NCI-H1930 (cell line): ENCODE measurements at places on chromosomes 2 and 18.

DNA sequence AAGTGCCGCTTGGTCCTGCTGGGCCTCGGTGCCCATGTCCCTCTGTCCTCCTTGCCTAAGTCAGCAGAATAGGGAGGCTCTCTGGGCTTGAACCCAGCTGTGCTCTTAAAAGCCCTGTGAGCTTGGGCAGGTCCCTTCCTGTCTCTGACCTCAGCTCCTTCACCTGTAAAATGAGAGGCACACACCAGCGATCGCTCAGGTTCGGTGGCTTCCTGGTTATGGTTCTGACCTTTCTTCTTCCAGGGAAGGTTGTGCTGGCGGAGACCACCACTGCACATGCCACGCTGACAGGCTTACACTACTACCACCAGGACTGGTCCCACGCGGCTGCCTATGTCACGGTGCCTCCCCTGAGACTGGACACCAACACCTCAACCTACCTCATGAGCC, 36.1 kb upstream of the MAPRE3 start:
- no peak for DNase-seq

DNA sequence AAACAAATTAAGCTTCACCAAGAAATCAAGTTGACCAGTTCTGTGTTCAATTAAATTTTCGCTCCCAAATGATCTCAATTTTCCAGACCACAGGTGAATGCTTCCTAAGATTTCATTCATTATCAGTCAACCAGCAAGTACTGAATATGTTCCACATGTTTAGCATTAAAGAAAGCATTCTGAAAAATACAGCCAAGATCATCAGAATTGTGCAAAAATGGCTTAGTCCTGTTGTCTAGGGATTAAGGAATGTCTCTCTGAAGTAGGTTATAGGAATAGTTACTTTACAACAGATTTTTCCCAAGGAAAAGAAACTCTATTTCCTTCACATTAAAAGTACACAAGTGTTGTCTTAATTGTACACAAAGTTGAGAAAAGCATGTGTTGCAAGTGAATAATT, 69.2 kb downstream of the NRXN1 start:
- DNase-seq = no peak

- DNase-seq = no peak
Observed at GRCh38 chr2:168583064-168583709, 127.1 kb downstream of the CERS6 start.

- DNase-seq = no peak
Observed at GRCh38 chr2:234960175-234961088, 8.6 kb downstream of the SH3BP4 start.

DNA sequence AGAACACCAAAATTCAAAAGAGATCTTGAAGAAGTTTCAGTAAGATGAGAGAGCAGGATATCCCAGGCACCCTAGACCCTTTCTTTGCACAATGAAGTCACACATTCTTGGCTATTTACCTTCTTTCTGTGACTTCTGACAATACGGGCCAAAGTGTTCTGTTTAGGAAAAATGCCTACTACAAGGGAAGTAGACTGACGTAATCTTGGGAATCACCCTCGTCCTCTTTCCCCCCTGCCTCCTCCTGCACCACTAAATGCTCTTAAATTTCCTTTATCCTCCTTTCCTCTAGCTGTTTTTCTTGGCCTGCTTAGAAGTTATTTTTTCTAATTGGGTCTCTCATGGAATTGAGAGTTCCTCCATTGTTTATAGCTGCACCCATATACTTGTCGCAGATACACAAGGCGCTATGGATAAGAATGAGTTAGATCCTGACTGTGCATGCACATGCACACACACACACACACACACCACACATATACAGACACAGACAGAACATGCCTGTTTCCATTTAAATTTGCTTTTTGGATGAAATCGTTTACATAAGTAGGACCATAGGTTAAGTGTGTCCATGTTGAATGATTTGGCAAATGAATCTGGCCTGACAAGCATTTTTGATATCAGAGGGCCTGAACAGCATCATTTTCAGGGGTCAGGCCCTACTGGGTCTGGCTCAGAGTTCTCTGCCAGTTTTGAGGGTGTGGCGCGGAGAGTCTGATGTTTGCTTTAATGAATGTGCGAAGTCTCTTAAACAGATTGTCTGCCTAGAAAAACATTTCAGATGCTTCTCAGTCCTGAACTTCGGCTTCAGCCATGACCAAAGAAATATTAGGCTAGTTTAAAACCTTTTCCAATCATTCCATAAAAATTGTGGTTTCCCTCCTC, 131.9 kb upstream of the NT5C1B start:
- DNase-seq = no peak

DNA sequence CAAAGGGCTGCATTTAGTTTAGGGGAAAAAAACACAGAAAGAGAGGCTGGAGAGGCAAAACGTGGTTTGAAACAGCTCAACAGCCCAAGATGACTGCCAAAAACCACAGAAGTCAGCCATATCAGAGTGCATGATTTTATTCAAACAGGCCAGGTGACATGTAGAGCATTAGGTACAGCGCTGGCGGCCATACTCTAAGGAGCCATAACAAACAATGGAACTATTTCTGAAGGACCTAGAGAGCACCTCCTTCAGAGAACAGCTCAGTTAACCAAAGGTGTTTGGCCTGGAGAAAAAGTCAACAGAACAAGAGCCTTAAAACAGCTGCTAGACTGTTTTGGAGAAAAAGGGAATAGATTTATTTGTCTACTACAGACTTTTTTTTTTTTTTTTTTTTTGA, 2.6 kb downstream of the THADA start:
- no peak for DNase-seq

GRCh38 chr18:11148680-11149440, 509 bp downstream of the PIEZO2 start:
- DNase-seq = no peak

DNA sequence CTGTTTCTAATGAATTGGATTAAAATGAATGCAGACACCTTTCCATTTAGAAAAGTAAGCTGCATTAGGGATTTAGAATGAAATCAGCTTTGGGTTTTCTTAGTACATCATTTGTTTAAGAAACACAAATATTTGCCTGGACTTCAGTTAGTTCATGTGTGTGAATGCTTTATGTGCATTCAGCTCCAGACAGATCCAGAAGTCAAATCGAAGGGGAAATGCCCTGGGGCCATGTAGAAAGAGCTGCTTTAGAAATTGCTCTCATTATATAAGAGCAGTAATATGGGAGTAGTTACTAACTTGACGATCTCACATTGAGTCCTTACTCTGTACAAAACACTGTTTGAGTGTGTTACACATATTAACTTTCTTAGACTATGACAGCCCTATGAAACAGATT, 88.0 kb upstream of the TTC39C start:
- peak; percentile 50 for DNase-seq

GRCh38 chr2:118348380-118349034, 260.2 kb downstream of the INSIG2 start:
- no peak for DNase-seq

GRCh38 chr2:54577035-54577434, 120.9 kb downstream of the SPTBN1 start:
- DNase-seq = no peak

GRCh38 chr2:118737684-118738083, 109.8 kb downstream of the EN1 start:
- no peak for DNase-seq

DNA sequence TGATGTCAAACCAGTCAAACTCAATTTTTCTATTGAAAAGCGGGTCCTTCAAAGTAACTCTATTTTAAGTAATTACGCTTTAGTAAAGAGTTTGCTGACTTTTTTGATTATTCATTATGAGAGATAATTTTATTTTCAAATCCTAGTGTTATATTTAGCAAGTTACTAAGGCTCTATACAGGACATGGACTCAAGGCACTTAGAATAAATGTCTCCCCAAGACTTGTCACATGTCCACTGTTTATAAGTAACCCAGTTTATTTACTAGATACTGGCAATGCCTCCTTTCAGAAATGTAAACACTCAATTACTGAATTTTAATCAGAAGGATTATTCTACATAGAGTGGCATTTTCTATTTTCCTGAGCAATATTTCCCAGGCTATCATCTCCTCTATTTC, 638.1 kb downstream of the ERBB4 start:
- DNase-seq = no peak

DNA sequence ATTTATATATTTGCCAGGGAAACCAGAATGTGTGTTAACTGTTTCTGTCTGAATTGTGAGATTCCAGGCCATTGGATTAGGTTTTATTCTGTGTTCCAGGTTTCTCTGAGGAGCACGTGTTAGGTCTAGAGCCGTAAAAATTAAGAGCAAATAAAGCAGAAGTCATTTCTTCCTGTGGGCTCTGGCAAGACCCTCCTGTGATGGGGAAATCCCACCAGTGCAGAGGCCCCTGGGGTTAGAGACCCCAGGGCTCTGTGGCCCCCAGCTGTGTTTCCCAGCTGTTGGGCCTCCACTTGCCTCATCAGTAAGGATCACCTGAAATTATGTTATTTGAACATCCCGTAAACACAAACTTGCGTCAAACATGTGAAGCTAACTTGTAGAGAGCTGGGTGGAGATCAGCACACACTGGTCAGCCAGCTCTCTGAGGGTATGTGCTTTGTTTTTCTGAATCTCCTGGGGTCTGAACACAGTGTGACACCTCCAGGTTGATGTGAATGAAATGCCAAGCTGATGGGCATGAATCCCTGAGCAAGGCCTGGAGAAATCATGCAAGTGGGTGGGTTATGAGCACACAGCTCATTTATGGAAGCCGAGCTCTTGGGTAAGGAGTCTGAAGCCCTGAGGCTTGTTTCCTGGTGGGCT, 50.3 kb downstream of the HK2 start:
- DNase-seq = no peak

DNA sequence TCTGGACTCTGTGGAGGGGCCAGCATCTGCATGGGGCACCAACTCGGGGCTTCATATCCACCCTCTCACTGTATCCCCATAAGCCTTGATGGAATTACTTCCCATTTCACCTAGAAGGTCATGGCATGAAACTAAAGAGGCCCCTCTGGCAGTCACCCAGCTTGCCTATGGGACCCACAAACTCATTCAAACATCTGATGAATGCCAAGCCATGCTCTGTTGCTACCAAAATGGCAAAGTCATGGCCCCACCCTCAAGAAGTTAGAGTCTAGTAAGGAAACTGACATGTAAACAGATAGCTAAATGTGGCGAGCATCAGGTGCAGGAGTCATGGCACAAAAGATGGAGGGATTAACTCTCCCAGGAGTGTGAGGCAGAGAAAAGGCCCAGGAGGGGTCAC, 14.5 kb downstream of the CYB5A start:
- DNase-seq = no peak

GRCh38 chr2:174008720-174009119, 43.5 kb upstream of the SP3 start:
- no peak for DNase-seq

DNA sequence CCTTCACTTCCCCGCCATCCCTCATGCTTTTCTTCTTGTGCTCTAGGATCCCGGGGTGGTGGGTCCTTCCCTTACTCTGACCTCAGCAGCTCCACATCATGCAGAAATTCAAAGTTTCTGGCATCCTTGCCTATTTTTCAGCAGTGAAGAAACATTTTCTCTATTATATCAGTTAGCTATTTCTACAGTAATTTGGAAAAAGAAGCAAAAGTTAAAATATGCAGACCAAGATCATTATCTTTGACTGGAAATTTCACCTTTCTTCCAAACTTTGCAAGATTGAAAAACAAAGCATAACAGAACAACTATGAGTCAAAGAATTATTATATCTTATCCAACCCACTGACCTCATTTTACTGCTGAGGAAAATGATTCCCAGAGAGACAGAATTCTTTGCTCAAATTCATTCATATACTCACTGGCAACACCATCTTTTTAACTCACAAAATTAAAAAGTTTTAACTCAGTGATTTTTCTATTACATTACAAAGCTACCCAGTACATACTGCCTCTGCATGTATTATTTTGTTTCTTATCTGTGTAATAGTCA, 40.5 kb downstream of the ANTXR1 start:
- DNase-seq = no peak

- no peak for DNase-seq
Observed at GRCh38 chr18:9608728-9609127, 5.6 kb downstream of the PPP4R1 start.

- peak; percentile 20 for DNase-seq
Observed at GRCh38 chr18:41617647-41618046, 337.4 kb upstream of the PIK3C3 start.

DNA sequence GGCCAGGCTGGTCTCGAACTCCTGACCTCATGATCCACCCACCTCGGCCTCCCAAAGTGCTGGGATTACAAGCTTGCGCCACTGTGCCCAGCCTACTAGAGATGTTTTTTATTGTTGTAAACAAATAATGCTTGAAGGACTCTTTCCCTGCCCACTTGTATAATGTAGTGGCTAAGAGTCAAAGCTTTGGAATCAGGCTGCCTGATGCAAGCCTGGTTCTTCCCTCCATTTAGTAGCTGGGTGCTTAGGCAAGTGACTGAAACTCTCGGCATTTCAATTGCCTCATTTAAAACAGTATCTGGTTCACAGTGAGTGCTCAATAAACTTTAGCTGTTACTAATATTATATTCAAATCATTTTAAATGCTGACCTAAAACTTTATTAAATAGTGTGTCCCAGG, 264.0 kb upstream of the FBXO11 start:
- DNase-seq = no peak

- no peak for DNase-seq
Observed at GRCh38 chr2:136217996-136218395, 100.0 kb upstream of the CXCR4 start.

GRCh38 chr2:241213041-241213440, 24.6 kb downstream of the ANO7 start:
- DNase-seq = no peak

DNA sequence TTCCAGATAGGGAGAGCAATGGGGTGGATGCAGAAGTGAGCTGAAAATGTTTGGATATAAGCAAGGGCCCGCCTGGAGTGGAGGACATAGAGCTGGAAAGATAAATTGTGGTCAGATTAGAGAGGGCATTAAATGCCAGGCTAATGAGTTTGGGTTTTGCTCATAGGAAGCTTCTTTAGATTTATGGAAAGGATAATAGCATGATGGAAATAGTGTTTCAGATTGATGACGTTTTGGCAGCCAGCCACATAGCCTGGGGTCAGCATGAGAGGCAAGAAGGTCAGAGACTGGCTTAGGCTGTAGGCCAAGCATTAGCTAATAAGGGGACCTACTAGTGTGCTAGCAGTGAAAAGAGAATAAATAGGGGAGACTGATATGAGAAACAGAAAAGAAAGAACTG, 321.6 kb downstream of the STK39 start:
- DNase-seq = no peak

GRCh38 chr18:79927607-79928562, 23.6 kb downstream of the SLC66A2 start:
- no peak for DNase-seq

DNA sequence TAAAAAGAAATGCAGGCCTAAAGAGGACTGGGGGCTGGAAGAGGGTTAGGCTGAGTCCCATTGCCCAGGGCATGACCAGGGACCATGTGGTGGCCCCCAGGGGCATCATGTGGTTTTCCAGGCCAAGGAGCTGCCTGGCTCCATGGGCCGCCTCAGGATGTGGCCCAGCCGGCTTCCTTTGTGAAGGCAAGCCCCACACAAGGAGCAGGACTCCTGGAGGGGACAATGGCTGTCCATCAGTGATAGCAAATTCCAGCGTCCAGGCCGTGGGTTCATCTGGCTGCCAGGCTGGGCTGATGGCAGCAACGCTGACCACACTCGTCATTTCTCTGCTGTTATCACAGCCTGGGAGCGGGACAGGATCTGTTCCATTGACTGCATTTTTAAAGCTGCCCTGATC, 82.5 kb downstream of the GBX2 start:
- no peak for DNase-seq

GRCh38 chr2:212713681-212714080, 175.1 kb upstream of the ERBB4 start:
- DNase-seq = no peak

- no peak for DNase-seq
Observed at GRCh38 chr2:231050018-231050901, 6.4 kb upstream of the PSMD1 start.
